Stimulated activated CD8-positive, alpha-beta memory T cell treated with anti-CD3 and anti-CD28 coated beads, Interleukin-4, amount 100 ng/mL, for 4 hours (primary cell): ENCODE measurements at places on chromosomes 11 and 22.

DNA sequence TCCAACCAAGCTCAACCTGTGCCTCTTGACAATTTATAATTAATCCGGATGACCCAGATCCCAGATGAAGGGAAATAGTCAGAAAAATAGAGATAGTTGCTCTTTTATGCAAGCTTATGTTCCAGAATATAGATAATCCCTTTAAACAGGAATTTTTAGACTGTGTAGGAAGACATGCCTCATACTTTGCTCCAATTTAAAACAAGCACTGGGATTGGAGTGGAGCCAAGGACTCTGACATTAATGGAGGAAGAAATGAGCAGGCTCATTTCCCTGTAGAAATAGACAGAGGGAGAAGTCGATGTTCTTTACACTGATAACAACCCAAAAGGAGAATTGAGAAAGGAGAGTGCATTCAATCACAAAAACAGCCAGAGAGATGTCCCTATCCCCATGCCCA lies 70.1 kb upstream of the LRRC55 start:
- DNase-seq: no peak

- no peak for DNase-seq
Observed at GRCh38 chr11:108220721-108221336, 1.6 kb downstream of the NPAT start.

GRCh38 chr11:33065445-33066178 lies 26.2 kb downstream of the TCP11L1 start:
- DNase-seq: peak; percentile 35

- DNase-seq: no peak
Observed at GRCh38 chr11:32297611-32298011, 137.7 kb downstream of the WT1 start.

GRCh38 chr22:44701824-44702478 lies at the start of gene PRR5:
Gene PRR5 (plus strand): TSS chr22:44702204. CDS start chr22:44702475, 271 bp downstream.
- DNase-seq: peak; percentile 58

- DNase-seq: no peak
Observed at GRCh38 chr11:120306519-120307242, 18.4 kb upstream of the TLCD5 start.

DNA sequence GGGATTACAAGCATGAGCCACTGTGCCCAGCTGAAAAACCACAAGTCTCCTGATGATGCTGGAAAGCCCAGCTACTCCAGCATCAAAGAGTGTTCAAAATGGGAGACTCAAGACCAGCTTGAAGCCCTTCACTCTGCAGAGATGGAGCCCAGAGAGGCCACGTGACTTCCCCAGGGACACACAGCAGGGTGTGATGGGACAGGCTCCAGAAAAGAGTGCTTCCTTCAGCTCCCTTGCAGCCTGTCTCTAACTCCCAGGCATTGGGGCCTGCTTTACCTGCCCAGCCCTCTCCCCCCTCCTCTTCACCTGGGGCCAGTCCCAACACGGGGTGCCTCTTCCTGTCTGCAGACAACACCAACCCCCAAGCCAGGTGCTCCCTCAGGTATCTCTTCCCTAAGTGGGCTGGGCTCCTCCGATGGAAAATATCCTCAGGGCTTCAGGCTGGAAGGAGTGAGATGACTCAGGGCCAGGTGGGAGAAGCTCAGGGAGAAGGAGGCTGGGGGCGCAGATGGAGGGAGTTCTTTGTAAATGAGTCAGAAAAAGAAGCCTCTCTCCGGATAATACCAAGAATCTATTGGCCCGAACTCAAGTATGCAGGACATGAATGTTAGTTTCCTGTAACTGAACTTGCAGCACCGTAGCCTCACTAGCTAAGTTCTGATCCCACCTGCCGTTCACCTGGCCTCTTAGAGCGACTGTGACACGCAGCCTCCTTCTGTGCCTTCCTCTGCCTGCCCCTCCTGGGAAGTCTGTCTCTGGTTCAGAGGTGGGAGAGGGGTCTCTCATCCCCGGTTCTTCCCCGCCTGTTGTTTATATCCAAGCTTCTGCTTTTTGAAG lies 326.6 kb downstream of the MN1 start:
- DNase-seq: no peak
